ENCODE measurements at places on chromosomes 5 and 9. TPM values are rescaled to one million over a fixed set of nuclear protein-coding genes. Genes with fewer than 3 reads are reported as not detected.

Gene BAAT
- not detected for total RNA-seq

DNA sequence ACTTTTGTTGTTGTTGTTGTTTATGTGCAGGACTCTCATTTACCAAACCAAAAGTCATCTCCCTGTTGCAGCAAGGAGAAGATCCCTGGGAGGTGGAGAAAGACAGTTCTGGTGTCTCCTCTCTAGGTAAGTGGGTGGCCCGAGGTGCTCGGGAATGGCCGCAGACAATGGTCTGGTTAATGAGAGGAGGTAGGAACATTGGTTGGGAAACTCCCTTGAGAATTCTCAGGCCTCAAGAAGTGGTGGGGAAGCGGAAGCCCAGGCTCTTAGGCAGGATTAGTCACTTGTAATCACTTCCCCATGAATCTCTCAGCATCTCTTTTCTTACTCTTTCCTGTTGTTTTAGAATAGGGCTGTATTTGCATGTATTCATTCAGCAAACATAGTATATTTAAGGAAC, 7.2 kb downstream of the ZNF354B start:
- DNase-seq: no peak
- H3K36me3 ChIP-seq: peaks cover 58% of the 10 kb centered on the region
- H3K27me3 ChIP-seq: peaks cover 7% of the 10 kb centered on the region
- no peak overlapping the region for H3K4me3 ChIP-seq

Gene C9orf50
- not detected for total RNA-seq

Gene RORB
- total RNA-seq: 0.51 TPM

GRCh38 chr5:124528838-124529237, 217.6 kb downstream of the ZNF608 start:
- no peak for DNase-seq
- H3K27me3 ChIP-seq: peaks cover 6% of the 10 kb centered on the region
- no peak overlapping the region for H3K4me3 ChIP-seq
- no peak overlapping the region for H3K27ac ChIP-seq
- no peaks in the 10 kb centered on the region for H3K4me1 ChIP-seq

Data from endothelial cell (in vitro differentiated cells).